ENCODE measurements at places on chromosomes 7 and 10. TPM values are rescaled to one million over a fixed set of nuclear protein-coding genes. Genes with fewer than 3 reads are reported as not detected.

DNA sequence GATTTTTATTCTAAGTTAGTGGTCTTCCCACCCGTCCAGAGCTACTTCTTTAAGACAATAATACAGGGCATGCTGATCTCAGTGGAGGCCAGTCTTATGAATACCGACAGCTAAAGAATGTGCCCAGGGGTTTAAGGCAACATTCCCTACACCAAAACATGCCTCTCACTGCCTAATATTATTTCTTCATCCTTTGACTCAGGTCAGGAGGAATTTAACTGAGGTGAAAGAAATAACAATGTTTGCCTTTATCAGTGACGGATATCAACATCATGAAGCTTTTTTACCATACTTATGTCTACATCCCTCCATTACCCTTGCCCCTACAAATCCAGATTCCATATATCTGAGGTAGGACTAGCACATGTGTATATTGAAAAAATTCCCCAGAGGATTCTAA, 33.3 kb upstream of the TES start:
- DNase-seq = no peak

DNA sequence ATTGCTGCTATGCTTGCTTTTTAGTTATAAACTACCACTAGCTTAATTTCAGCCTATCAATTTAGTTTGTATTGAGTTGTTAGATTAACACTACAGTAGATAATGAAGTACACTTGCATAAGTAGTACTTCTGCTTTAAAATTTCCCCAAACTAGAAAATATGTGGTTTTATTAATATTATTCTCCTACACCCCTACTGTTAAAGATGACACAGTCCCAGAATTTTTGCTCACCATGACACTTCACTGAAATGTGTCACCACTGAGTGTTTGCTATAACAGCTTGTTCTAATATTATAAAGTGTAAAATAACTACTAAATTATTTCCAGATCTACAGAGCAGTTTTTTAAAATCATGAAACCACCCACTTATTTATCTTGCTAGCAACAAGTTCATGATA, 31.6 kb downstream of the RHEB start:
- no peak for DNase-seq

- DNase-seq = no peak
Observed at GRCh38 chr10:33272635-33273034, 61.8 kb downstream of the NRP1 start.

RGR gene
- total RNA-seq = not detected

Measured in osteocyte (in vitro differentiated cells).